Astrocyte of the hippocampus (primary cell): ENCODE measurements at places on chromosomes 1 and 21.

GRCh38 chr1:90402893-90403849 is 313.9 kb downstream of the BARHL2 start:
- peak; percentile 97 for DNase-seq

DNA sequence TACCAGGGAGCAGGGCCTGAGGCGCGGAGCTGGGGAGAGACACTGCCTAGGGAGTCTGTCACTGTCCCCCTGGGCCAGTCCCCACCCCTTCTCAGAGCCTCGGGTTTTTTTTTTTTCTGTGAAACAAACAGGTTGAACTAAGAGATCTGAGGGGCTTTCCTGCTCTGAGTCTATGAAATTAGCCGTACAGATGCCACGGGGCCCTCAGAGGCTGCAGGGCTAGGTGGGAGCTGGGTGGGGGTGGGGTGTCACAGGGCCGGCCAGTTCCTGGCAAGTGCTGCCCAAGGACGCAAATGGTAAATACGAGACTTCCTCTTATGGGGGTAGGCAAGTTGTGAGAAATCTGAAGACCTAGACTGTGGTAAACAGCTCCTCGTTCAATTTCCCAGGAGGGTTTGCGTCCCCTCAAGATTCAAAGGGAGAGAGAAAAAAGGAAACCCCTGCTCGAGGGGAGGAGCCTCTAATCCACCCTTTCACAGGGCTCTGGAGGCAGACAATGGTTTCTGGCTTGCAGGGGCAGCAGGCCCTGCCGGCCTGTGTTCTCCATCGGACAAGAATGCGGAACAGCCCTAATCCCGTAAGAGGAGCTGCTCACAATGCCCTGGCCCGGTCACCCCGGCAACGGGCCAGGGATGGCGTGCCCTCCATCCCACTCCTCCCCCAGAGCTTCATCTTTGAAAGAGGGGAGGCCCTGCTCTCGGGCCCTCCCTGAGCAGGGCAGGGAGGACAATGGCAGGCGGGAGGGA is 7.8 kb downstream of the NUAK2 start:
- DNase-seq: peak; percentile 96

- no peak for DNase-seq
Measured at GRCh38 chr21:45252448-45252925, 35.2 kb downstream of the POFUT2 start.

DNA sequence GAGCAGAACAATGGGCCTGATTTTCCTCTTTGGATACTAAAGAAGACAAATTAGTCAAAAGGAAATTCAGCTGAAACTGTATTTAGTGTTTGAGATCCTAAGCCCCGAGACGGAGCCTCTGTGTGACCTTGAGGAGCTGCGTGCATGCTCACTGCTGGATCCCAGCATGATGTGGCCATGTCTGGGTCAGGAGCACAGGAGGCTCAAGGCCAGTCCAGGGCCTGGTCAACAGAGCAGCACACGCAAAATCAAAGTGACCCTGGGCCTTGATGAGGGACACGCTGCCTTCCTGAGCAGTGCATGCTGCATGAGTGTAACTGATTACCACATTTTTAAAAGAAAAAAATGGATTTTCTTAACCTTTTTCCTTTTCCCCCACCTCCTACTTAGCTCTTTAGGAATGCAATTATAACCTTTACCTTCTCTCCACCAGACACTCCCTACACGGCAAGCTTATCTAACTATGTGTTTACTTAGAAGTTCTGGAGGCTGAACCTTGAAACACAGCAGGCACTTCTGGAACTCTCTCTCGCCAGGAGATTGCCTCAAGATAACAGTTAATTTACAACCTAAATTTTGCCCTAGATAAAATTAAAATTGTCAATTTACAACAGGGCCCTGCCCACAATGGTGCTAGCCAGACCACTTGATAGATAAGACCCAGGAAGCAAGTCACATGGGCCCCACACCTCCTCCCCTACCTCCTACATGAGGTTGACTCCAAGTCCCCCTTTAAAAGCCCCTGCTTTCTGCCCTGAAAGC is 144.6 kb downstream of the LRIG2 start:
- no peak for DNase-seq

- DNase-seq: no peak
Measured at GRCh38 chr21:29376556-29376955, 77.8 kb downstream of the BACH1 start.

DNA sequence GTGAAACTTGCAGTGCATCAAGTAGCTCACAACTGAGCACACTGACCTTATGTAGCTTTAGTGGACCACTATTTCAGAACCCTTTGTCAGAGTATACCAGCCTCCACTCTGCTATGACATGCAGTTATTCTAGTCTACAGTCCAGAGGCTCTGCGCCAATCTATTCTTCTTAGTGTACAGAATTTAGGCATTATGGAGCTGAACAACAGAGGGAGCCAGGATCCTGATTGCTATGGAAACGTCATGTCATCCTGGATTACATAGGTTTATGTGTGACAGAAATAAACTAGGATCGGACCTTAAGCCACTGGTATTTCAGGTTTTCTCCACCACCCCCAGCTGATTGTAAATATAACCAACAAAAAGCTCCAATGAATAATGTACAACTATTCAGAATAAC is 48.1 kb upstream of the EEIG2 start:
- DNase-seq: no peak

DNA sequence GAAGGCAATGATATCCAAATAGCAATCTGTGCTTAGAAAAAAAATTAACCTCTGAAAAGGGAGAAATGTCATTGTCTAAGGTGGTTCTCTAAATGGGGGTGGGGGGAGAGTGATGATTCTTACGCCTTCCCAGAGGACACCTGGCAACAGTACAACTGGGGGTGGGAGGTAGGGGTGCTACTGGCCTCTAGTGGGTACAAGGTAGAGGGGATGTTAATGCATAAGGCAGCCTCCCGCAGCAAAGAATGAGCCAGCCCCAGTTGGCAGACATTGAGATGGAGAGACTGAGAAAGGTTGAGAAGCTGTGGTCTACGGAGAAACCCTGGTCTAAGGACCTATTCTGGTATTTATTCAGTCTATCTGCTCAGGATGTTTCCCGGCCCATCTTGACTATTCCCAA is 472.2 kb upstream of the RUNX1 start:
- DNase-seq: no peak

- no peak for DNase-seq
Measured at GRCh38 chr1:42833981-42834380, 12.4 kb upstream of the ZNF691 start.

DNA sequence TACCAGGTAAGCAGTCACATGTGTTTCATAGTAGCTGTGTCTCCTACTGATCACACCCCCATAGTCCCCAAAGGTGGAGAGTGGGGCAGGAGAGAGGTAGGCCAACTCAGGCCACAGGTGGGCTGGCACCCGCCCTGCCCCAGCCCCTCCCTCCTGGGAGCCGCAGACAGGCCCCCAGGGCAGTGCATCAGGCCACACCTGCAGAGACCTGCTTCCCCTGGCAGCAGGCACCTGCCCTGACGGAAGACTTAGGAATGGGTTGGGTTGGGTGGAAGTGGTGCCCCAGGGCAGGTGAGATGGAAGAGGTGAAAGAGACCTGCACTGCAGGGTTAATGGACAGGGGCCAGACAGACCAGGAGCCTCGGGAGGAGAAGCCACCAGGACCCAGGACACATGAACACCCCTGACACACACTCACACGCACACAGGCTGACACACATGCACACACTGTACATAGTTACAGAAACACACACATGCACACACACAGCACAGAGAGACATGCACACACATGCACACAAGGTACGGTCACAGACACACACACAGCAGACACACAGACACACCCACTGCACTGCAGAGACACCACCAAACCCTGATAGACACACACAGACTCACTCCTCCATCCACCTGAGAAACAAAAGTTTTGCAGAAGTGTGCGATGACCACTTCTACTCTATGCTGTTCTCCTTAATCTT is 1.7 kb upstream of the COL18A1 start:
- DNase-seq: no peak

DNA sequence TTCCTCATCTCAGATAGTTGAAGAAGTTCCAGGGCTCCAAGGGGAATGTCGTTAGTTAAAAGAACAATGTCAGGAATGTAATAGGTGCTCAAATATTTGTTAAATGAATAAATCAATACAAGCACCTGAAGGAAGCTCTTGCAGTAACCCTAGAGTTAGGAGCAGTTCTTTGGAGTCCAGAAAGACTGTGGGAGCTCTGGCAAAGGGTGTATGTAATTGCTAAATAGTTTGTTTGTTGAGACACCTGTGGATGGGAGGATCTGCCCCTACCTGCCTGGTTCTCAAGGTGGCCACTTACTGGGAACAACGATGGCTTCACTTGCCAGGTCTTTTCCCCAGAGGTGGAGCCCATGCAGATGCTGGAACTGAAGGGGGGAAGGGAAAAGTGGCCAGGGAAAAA is 27.5 kb upstream of the JUN start:
- no peak for DNase-seq
